ENCODE measurements at places on chromosomes 4 and X.
A peak's percentile ranks its signal among the peaks of the same experiment; 100 is the strongest.

- H3K27ac ChIP-seq: no peak overlapping the region
- no peaks in the 10 kb centered on the region for H3K27me3 ChIP-seq
- no peak for DNase-seq
- H3K4me3 ChIP-seq: no peak overlapping the region
- H3K36me3 ChIP-seq: no peaks in the 10 kb centered on the region
Measured at GRCh38 chrX:135481696-135482179, 38.7 kb upstream of the INTS6L start.

DNA sequence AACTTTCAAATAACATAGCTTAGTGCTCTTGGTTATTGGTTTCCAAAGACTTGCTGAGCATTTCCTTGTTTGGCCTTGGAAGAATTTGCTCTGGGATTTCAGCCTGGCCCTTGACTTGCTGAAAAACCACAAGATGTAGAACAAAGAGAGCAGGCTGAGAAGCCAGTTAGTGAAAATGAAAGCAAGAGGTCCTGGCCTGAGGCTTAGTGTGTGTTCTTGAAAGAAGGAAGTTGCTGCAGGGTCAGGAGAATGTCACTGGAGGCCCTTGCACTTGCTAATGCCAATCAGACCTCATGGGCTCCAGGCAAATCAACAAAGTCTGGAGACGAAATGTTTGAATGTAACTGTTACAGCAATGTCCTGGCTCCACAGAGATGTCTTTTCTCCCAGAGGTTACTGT is 79.4 kb downstream of the SYNPO2 start:
- peak; percentile 95 for DNase-seq
- peak overlapping the region; percentile 34 for H3K27ac ChIP-seq
- H3K4me1 ChIP-seq: peaks cover 5% of the 10 kb centered on the region
- H3K4me3 ChIP-seq: peak overlapping the region; percentile 55

DNA sequence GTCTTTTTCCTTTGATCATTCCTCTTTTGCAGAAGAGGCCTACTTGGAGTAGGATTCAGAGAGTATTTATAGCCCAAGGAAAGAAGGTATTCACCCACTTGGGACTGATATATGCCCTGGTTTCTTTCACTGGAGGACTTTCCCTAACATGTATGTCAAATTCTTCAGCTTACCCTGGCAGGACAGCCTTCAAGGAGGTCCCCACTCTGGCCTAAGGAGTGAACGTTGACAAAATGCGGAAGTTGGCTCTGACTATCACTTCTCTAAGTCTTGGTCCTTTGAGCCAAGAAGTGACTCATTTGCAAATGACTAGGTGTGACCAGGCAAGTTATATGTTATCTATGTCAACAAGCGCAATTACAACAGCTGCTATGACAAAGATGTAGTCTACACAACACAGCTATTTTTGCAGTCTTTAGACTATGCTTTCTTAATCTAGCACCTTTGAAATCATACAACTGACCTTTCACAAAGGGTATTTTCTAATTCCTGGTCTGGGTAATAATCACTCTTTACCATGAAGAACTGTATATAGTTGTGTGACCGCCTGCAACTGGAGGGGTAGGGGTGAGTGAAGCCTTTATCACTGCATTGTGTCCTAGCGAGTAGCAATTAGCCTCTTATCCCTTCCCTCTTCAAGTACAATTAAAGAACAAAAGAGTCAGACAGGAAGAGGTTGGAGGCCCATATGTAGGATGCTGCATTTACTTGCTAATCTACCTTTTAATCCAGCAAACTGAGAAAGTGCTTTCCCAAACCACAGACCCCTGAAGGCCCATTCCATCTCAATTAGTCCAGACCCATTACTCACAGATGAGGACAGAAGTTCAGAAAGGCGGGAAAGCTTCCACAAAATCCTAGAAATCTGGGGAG is 50.1 kb downstream of the RASGEF1B start:
- H3K27me3 ChIP-seq: no peaks in the 10 kb centered on the region
- no peaks in the 10 kb centered on the region for H3K36me3 ChIP-seq
- no peaks in the 10 kb centered on the region for H3K4me1 ChIP-seq

DNA sequence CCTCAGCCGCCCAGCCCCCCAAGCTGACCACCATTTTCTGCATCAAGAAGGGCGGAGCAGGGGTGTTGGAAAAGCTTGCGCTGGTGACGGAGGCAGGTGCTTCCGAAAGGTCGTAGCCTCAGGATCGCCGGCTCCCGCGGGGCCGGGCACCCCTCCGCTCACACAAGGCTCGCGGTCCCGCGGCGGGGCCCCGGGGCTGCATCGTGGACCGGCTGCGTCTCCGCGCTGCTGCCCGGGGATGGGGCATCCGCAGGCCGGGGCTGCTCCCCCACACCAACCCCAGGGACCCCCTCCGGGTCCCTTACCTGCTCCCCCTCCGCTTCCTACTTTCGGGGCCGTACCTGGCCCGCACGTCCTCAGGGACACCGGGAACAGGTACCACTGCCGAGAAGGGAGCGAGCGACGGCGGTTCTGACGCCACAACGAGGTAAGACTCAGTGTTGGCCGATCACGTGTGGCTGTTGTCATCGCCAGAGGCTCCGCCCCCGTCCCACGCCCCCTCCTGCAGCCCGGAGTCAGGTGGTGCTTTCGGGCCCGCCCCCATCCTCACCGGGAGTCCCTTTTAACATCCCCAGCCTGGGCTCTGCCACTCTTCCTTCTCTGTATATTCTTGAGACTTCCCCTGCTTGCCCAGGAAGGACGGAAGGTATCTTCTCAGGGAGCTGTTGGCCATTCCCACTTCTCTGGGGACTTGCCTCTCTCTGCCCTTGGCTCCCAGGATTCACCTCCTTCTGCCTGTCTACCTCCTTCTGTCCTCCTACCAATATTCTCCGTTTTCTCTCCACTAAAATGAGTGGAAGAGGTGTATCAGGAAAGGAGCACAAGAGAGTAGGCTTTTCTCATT is at the start of gene BEX2:
Gene BEX2, minus strand, starts transcription at position 436 of the 844 bp plus-strand sequence. CDS start 1,014 bp downstream, outside the sequence.
- H3K36me3 ChIP-seq: no peaks in the 10 kb centered on the region
- H3K27ac ChIP-seq: no peak within 1 kb of the TSS
- peak within 1 kb of the TSS; percentile 62 for H3K4me3 ChIP-seq
- peaks cover 7% of the 10 kb centered on the region for H3K4me1 ChIP-seq
- H3K27me3 ChIP-seq: no peaks in the 10 kb centered on the region

- no peak overlapping the region for H3K27ac ChIP-seq
- peak; percentile 61 for DNase-seq
- no peaks in the 10 kb centered on the region for H3K27me3 ChIP-seq
- no peak overlapping the region for H3K4me3 ChIP-seq
- no peaks in the 10 kb centered on the region for H3K4me1 ChIP-seq
Measured at GRCh38 chr4:41318839-41319530, 62.3 kb downstream of the UCHL1 start.

GRCh38 chr4:126986828-126987227 is 645.9 kb upstream of the INTU start:
- H3K27me3 ChIP-seq: no peaks in the 10 kb centered on the region
- H3K36me3 ChIP-seq: no peaks in the 10 kb centered on the region
- H3K4me1 ChIP-seq: no peaks in the 10 kb centered on the region
- H3K4me3 ChIP-seq: no peak overlapping the region
- DNase-seq: peak; percentile 44
- H3K27ac ChIP-seq: peak overlapping the region; percentile 47

- H3K4me3 ChIP-seq: peak overlapping the region; percentile 32
- no peak overlapping the region for H3K27ac ChIP-seq
- no peak for DNase-seq
- no peaks in the 10 kb centered on the region for H3K4me1 ChIP-seq
Measured at GRCh38 chr4:109494563-109494962, 60.9 kb downstream of the SEC24B start.

- H3K27ac ChIP-seq: no peak overlapping the region
- H3K4me3 ChIP-seq: no peak overlapping the region
Measured at GRCh38 chrX:152131525-152131924, 6.9 kb downstream of the MAGEA10 start.

DNA sequence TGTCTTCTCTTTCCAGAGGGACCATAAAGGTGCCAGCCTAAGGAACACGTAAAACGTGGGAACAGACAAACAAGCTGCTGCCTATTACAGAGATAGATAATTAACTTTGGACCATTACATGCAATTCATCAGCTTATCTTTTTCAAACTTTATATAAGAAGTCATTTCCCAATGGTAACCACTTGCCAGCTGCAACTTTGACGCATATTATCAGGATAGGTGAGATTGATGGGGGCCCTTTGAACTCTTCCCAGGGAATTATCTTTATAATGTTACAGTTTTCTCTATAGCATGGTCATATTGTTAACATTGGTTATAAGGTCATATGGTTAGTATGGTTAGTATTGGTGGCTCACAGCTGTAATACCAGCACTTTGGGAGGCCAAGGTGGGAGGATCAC is 94.1 kb upstream of the BMP2K start:
- H3K4me1 ChIP-seq: no peaks in the 10 kb centered on the region
- H3K4me3 ChIP-seq: no peak overlapping the region
- no peak overlapping the region for H3K27ac ChIP-seq

DNA sequence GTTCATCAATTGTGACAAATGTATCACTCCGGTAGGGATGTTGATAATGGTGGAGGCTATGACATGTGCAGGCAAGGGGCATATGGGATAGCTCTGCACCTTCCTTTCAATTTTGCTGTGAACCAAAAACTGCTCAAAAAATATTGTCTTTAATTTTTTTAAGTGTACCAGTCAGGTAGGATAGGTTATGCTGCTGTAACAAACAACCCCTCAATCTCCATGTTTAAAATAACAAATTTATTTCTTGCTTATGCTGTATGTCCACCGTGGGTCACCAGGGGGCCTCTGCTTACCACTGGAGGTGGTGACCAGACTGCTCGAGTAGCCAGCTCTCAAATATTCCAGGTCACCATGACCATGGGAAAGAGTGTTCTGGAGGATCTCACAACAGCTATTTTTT is 23.4 kb upstream of the MSX1 start:
- H3K27me3 ChIP-seq: peaks cover 28% of the 10 kb centered on the region
- H3K36me3 ChIP-seq: no peaks in the 10 kb centered on the region
- no peaks in the 10 kb centered on the region for H3K4me1 ChIP-seq
- H3K4me3 ChIP-seq: no peak overlapping the region

DNA sequence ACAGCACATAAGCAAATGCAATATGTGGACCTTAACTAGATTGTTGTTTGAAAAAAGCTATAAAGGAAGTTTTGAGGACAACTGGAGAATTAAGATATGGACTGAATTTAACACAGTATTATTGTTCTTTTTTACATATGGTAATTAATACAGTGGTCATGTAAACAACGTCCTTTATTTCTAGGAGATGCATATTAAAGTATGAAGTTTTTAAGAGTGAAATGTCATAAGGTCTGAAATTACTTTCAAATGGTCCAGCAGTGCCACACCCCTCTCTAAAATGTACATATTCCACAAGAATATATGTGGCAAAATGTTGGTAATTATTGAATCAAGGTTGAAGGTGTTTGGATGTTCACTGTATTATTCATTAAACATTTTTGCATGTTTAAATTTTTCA is 40.9 kb downstream of the WDFY3 start:
- no peak for DNase-seq
- no peak overlapping the region for H3K4me3 ChIP-seq
- H3K27ac ChIP-seq: no peak overlapping the region

GRCh38 chr4:155802190-155802959 is 43.6 kb downstream of the GUCY1B1 start:
- no peaks in the 10 kb centered on the region for H3K27me3 ChIP-seq
- DNase-seq: peak; percentile 91
- H3K27ac ChIP-seq: no peak overlapping the region
- peaks cover 3% of the 10 kb centered on the region for H3K4me1 ChIP-seq
- H3K36me3 ChIP-seq: peaks cover 11% of the 10 kb centered on the region
- H3K4me3 ChIP-seq: no peak overlapping the region

DNA sequence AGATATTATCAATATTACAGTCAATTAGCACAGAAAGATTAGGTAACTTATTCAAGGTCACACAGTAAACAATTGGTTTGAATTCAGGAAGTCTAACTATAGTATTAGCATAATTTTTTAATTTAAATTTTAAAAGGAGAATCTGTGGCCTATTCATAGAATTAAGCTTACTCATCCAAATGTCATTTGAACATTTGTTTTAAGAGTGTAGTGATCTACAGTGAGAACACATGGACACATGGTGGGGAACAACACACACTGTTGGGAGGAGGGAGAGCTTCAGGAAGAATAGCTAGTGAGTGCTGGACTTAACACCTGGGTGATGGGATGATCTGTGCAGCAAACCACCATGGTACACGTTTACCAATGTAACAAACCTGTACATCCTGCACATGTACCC is 48.3 kb downstream of the MEPE start:
- H3K4me3 ChIP-seq: no peak overlapping the region
- peaks cover 3% of the 10 kb centered on the region for H3K4me1 ChIP-seq
- DNase-seq: no peak
- H3K27ac ChIP-seq: no peak overlapping the region
- no peaks in the 10 kb centered on the region for H3K36me3 ChIP-seq

DNA sequence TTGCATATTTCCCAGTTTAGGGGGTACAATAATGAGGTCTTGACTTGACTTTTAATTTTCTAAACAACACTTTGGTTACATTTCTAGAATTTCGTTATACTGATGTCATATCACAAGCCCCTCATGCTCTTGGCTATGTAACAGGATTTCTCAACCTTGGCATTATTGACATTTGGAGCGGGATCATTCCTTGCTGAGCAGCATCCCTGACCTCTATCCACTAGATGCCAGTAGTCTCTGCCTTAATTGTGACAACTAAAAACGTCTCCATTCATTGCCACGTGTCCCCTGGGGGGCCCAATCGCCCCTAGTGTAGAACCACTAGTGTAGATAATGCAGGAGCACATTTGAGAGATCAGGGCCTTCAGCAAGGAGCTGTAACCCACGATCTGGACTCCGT is 234.2 kb upstream of the MID1 start:
- H3K36me3 ChIP-seq: no peaks in the 10 kb centered on the region
- H3K27me3 ChIP-seq: no peaks in the 10 kb centered on the region

DNA sequence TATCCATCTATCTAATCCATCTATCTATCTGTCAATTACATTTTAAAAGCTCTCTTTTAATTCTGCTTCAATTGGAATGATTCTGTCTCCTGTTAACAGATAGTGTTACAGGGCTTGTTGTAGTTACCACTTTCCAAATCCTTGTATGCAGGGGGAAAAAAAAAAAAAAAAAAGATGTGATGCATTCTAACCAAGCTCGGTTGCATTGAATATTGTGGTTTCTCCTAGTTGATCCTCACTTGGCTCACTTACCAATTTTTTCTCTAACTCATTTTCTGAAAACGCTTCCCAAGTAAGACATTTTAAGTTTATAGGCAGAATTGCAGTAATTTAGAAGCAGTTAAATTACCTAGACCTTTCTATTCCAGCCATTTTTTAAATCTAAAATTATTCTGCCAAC is 327.9 kb upstream of the PITX2 start:
- no peaks in the 10 kb centered on the region for H3K27me3 ChIP-seq
- H3K27ac ChIP-seq: no peak overlapping the region
- H3K4me3 ChIP-seq: no peak overlapping the region
- DNase-seq: no peak

DNA sequence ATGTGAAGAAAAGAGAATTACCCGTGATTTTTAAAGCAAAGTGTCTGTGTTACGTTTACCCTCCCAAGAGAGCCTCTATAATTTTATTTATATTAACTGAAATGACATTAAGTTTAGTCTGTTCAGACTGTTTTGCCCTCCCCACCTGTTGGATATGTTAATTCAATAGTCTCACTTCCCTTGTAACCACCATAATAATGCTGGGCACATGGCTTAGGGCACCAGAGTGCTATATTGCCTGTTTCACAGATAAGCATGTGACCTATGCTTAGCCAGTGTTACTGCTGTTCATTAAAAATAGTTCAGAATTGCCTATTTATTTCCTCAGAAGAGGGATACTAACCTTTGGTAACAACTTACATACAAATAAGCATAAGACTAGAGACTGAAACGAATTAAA is 446.2 kb downstream of the FAT4 start:
- no peak overlapping the region for H3K4me3 ChIP-seq
- no peaks in the 10 kb centered on the region for H3K4me1 ChIP-seq
- H3K36me3 ChIP-seq: no peaks in the 10 kb centered on the region
- DNase-seq: no peak
